RPMI8226 (cell line): ENCODE measurements at places on chromosomes 12 and 14.

GRCh38 chr14:100567009-100567876 lies 20.0 kb downstream of the BEGAIN start:
- DNase-seq, result no peak

GRCh38 chr12:78914859-78915331 lies 50.3 kb downstream of the SYT1 start:
- no peak for DNase-seq

GRCh38 chr12:96516472-96517430 lies 27.4 kb downstream of the CFAP54 start:
- peak; percentile 83 for DNase-seq

GRCh38 chr14:55102141-55102621 lies 26.9 kb upstream of the LGALS3 start:
- DNase-seq, result peak; percentile 82

DNA sequence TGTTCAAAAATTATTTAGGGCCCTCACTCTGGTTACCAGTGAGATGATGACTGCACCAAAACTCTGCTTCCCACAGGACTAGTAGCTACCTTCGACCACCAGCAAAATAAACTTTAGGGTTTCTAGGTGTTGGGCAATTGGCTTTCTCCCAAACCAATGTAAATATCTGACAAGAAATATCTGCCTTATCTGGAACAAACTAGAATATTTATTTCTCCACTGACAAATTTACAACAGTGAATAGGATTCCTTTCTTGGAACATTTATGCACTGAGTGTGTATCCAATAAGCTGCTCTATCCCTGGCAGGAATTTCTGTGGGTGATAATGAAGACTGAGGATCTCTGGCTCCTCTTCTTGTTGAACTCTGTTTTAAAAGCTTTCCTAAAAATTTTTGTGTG lies 148.6 kb downstream of the SLC6A15 start:
- DNase-seq, result no peak

DNA sequence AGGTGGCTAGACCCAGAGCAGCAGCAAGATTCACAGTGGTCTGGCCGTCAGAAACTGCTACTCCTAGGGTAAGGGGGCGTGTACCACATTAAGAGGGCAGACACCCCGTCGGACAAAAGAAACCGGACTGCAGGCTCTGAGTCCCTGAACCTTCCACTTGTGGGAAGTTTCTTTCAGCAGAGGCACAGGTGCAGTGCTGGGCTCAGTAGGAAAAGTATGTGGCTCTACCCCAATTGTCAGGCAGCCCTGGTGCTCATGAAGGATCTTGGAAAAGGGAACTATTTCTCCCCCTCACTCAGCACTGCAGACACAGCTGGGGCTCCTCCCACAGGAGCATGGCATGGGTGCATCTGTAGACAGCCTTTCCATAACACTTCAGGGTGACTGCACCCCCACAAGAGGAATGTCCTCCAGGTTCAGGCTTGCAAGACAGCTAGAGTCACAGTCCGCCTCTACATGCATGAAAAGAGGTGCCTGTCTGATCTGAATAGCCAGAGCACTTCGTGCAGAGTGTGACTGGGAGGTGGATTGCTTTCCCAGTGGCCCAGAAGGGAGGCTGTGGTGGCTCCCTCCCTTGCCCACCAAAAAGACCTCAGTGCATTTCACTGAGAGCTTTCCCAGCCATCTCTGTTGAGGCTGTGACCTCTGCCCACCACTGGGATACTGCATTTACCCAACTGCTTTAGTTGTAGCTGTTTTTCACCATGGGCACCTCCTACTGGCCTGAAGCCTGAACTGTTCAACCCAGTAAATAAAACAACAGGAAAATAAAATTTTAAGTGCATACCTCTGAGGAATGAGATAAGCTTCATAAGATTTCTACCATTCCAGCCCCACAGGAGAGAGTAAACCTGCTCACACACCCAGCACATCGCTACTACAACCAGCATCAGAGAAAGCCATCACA lies 14.2 kb downstream of the CEP128 start:
- DNase-seq, result no peak

- DNase-seq, result no peak
Observed at GRCh38 chr14:60905923-60906322, 75.0 kb downstream of the TRMT5 start.

DNA sequence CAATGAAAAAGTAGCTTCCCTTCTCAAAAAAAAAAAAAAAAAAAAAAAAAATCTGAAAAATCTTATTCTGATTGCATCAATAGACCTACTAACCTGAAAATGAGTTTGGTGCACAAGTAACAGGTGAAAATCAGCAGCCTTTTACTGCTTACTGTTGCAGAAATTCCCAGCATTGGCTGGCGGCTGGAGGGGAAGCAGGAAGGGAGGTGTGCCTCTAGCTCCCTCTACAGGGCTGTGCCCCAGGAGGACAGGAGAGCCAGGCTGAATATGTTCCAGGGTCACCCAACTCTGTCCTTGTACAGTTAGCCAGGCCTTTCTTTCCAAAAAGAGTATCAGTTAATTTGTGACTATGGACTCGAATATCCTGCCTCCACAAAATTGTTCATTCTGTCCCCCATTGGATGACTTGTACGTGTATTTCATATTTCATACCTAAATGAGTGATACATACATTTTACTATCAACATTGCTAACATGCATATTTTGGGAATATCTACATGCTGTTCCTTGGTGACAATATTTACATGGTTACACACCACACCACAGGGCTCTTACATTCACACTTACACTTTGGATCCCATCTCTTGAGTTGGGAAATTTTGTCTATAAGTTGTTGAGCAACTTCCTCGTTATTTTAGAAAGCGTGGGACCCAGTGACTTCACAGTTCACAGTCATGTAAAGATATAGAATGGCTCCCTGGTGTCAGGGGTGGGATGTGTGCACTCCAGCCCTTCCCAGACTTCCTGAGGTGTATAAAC lies 124.8 kb downstream of the SAMD4A start:
- DNase-seq, result peak; percentile 68

DNA sequence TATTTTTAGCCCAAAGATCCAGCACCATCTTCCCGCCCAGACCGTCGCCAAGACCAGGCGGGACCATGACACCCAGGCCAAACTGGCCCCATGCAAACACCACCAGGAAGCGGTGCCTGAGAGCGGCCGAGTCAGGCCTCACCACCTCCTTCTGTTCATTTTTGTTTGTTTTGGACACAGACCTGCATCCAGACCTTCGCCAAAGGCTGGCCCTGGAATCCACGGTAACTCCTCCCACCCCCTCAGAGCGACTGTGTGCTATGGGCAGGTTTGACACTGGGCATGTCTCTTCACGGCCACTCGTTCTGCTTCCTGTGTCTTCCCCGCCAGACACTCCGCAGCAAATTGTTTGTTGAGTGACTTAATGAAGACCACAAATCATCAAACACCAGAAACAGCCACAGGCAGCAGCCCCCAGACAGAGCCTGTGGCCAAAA lies 47.1 kb downstream of the NCOR2 start:
- no peak for DNase-seq

DNA sequence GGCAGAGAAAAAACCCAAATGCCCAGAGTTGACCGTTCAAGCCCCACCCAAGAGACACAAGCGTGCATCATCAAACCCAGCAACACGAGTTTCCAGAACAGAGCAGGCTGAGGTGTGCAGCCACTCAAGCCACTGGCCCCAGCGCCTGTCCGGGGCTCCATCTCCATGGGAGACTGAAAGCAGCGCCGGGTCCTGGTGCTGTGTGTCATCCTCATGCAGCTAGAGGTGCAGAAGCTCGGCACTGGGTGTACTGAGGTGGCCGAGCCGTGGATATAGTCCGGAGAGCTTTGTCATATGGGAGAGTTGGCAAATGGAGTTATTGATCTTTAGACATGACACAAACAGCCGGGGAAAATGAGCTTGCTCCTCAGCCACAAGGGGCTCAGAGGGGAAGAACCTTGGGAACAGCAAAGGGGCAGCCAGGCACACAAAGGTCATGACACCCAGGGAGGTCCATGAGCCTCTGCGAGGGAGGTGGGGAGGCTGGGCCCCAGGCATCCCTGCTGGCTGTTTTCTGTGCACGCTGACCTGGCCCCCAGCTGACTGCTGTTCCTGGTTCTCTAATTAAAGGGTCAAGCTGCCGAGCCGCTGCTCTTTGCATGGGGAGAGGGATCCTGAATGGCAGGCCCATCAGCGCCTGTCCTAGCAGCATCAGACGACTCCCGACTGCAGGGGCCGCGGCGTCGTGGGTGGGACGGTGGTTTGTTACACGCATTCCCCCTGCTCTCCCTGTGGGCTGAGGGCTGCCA lies 145.4 kb upstream of the SFSWAP start:
- no peak for DNase-seq

GRCh38 chr14:22088614-22089342 lies 415.2 kb upstream of the OR4E1 start:
- DNase-seq, result no peak

DNA sequence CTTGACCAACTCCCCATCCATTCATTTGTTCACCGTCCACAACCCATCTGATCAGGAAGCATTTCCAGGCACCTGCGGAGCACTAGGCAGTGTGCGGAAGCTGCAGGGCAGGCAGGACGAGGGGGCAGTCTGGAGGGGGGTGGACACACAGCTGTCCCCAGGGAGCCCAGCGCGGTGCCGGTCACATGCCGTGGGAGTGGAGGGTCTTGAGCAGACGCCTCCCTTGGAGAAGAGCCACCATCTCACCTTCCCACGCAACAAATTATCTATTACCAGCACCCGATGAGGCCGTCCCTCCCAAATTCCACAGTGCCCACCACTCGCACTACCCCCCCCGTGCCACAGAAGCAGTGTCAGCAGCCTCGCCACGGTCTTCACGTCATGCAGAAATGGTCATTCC lies 10.8 kb downstream of the DLK1 start:
- no peak for DNase-seq
